ENCODE measurements at places on chromosomes 16 and 17.

DNA sequence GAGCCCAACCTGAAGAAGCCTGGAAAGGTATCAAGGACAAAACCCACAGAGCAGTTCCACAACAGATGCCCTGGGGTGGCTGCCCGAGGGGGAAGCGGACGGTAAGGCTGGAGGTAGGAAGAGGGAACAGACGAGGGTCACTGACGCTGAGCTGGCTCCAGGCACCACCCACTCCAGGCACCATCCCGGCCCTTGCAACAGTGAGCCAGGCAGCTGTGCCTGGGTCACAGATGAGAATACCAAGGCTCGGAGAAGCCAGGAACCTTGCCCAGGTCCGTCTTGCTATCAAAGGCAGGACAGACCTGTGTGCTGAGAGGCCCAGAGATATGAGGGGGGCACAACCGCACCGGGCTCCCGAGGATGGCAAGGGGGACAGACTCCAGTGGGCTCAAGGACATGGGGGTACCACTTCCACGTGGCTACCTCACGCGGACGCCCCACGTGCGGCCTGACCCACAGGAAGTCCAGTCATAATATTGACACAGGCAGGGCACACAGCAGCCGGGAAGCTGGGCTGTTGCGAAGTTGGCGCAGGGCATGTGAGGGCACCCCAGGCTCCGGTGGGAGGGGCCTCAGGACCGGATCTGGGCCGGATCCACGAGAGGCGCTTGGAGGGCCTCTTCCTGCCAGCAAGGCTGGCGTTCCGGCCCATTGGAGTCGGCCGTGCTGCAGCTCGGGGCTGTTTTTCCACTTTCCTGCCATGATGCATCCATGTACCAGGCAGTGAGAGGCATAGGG, 29.9 kb downstream of the PEMT start:
- no peak for DNase-seq

- no peak for DNase-seq
Observed at GRCh38 chr16:79673635-79674034, 73.1 kb upstream of the MAF start.

- DNase-seq, result no peak
Observed at GRCh38 chr16:67301080-67301782, 21.9 kb downstream of the PLEKHG4 start.

- no peak for DNase-seq
Observed at GRCh38 chr17:6019959-6020358, 50.2 kb upstream of the WSCD1 start.

GRCh38 chr16:50568187-50568815, 20.1 kb downstream of the NKD1 start:
- DNase-seq, result no peak

All from cortex of kidney (tissue), 1 donor.